Activated CD4-positive, alpha-beta T cell treated with anti-CD3 and anti-CD28 coated beads for 48 hours (primary cell): ENCODE measurements at places on chromosomes 16 and 17.

GRCh38 chr16:89123831-89124100 lies 30.1 kb downstream of the ACSF3 start:
- no peak for DNase-seq

DNA sequence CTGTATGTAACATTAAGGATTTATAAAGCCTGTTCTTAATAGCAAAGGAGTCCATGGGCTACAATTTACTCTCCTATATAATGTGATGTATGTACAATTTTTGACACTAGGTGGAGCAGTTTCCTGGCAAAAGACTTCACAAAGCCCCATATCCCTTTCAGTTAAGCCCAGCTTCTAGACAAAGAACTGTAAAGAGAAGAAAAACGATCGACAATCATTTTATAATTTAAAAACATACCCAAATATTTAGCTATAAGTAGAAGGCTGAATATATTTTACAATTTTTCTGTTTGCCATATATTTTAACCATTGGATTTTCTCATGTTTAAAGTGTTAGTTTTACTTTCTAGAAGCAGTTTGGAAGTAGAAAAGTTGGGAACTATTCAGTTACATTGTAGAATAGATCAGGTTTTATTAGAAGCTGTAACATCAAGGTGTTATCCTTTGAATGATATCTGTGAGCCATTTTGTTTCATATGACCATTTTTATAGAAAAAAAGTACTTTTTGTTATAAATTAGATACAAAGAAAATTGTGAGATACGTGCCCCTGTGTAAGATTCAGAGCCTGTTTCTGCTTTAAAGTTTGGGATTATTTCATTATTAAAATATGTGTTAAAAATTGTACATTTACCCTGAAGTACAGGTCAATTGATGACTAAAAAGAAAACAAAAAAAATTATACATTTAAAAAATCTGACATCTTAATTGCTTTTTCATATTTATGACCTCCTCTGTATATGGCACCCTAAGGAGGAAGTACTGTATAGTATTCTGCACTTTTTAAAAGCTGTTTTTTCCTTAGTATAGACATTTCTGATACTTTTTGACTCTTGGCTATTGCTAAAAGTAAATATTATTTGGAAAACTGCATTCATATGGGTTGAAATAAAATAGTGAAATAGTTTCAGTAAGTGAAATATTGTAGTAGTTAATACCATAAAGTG lies 46.3 kb downstream of the VMP1 start:
- DNase-seq, result no peak

GRCh38 chr17:75854101-75854748 lies 910 bp downstream of the WBP2 start:
- DNase-seq, result no peak

GRCh38 chr17:79809530-79810129 lies 12.8 kb upstream of the CBX8 start:
- no peak for DNase-seq

- DNase-seq, result no peak
These were observed 10.1 kb downstream of the IRF8 start for GRCh38 chr16:85908889-85909589.

DNA sequence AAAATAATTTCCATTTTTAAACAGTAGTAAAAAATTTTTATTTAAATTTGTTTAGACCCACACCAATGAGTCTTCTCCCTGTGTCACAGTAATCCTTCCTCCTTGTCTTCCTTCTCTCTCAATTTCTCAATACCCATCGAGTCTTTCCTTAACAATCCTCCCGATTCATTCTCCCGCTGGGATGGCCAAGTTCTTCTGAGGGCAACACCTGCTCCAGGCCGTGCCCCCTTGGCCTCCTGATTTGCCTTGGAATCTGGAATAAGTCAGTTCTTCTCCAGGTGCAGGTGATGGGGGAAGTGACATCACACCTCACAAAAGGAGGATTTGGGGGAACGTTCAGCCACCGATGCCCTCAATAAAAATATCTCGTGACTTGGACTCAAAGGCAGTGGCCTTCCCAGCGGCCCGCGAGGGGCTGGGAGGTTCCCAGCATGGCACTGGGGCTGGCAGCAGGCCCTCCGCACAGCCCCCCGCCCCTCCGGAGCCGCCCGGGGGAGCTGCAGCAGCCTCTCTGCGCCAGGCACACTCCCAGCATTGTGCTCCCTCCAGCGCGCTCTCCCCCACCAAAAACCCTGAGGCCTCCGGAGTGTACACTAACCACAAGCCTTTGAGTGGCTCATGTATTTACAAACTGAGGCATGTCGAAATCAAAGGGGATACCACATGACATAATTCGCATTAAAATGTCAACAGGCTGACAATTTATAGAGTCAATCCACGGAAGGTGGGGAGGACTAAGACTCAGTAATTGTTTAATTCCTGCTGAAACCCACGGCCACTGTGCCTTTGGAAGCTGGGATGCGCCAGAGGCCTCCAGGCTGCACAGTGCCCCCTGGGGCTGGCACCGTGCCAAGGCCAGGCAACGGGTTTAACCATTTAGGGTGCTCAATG lies 120.5 kb downstream of the ZFHX3 start:
- DNase-seq, result no peak

GRCh38 chr16:17526956-17527937 lies 56.5 kb upstream of the XYLT1 start:
- DNase-seq, result no peak

- no peak for DNase-seq
These were observed 88.8 kb downstream of the IRF8 start for GRCh38 chr16:85987750-85988078.

- peak; percentile 9 for DNase-seq
These were observed 7.1 kb upstream of the TMC5 start for GRCh38 chr16:19410435-19411171.

GRCh38 chr16:17258848-17259713 lies 211.7 kb downstream of the XYLT1 start:
- DNase-seq, result no peak

DNA sequence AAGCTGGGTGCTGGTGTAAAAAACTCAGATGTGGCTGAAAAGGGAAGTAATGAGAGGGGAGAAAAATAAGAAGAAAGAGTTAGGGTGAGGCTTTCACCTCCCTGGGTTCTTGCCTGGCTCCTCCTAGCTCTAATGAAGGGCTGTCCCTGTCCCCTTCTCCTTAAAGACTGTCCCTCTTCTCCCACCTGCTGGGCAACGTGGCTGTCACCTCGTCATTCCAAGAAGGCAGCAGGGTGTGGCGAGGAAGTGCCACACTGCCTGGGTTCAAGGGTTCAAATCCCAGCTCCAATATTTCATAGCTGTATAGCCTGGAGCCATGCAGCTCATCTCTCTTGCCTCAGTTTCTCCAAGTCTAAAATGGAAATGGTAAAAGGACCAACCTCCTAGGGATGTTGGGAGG lies 122.5 kb upstream of the CACNG5 start:
- no peak for DNase-seq

DNA sequence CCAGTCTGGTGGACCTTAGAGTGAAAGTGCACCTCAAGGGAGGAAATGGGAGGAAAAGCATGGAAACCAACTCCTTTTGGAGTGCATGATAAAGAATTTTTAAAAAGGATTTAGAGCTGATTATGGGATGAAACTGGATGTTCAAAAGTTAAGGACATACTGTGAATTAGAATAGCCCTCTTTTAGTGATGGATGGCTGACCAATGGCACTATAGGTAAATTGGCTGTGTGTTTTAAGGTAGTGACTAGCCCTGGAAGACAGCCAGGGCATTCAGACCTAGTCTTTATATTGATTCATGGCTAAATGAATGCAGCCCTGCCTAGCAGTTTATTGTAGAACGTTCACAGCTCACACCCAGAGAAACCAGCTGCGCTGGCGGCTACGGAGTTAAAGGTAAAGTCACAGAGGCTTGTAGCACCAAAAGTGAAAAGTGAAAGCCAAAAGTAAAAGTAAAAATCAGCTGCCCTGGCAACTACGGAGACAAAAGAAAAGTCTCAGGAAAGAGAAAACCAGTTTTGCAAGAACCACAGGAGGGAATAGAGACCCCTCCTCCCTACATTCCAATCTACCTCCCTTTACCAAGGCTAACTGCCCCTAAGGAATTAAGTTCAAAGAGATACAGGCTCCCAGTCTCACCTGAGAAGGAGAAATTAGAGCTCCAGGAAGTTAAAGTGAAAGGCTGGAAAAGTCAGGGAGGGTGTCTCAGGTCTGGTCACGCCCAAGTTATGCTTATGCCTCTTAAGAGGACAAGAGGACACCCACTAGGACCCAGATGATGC lies 21.8 kb downstream of the ACSM1 start:
- DNase-seq, result peak; percentile 50

- peak; percentile 48 for DNase-seq
These were observed 25.3 kb downstream of the MGRN1 start for GRCh38 chr16:4649744-4650442.

DNA sequence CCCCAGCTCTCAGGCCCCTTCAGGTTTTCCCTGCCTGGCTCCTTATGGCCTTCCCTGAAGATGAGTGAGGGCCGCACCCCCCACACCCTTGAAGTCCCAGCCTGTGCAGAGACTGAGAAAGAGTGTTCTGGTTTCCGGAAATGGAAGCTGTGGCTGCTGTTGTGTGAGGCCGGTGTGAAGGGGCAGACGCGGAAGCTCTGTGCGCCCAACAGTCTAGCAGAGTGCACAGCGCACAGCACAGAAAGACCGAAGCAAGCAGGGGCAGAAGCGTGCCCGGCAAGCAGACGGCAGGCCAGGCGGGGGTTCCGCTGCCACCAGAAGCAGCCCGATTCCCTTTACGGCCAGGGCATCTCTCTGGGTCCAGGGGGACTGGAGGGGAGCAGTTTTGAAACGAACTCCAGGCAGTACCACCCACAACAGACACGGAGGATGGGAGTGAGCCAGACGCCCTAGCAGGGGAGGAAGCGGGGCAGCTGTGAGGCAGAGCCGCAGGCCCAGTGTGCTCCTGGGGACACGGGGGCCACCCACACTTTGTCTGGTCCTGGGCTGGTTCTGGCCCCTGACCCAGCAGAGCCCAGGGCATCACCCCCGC lies 16.7 kb downstream of the TPSG1 start:
- DNase-seq, result no peak

DNA sequence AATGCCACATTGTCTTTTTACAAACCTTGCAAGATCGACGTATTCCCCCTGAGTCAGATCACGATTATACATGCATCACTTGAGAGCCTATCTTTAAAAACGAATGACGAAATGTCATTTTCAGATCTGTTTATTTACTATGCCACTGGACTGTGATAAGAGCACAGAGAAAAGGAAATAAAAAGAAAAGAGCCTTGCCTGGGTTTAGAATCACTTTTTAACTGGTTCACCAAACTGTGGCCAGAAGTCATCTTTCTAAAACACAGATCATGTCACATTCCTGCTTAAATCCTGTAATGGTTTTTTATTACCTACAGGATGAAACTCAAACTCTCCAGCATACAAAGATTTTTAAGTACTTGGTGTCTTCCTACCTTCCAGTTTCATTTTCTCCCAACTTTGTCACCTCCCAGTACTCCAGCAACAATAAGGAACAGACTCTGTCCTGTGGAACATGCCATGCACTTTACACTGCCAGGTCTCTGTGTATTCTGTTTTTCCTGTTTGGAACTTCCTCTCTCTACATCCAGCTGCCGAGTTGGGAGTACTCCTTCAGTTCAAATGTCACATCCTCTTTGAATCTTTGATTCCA lies 91.5 kb downstream of the SNX11 start:
- no peak for DNase-seq

DNA sequence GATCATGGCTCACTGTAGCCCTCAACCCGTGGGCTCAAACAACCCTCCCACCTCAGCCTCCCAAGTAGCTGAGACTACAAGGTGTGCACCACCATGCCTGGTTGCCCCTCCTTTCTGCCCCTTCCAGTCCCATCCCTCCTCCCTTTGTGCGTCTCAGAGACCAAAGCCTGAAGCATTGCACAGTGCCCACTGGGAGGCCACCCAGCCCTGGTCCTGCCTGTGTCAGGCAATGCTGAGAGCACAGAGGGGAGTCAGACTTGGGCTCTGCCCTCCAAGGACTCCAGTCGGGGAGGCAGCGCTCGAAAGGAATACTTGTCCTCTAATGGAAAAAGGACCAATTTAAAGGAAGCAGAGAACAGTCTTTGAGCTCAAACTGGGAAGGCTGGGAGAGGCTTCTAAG lies 20.4 kb downstream of the RAI1 start:
- DNase-seq, result no peak

DNA sequence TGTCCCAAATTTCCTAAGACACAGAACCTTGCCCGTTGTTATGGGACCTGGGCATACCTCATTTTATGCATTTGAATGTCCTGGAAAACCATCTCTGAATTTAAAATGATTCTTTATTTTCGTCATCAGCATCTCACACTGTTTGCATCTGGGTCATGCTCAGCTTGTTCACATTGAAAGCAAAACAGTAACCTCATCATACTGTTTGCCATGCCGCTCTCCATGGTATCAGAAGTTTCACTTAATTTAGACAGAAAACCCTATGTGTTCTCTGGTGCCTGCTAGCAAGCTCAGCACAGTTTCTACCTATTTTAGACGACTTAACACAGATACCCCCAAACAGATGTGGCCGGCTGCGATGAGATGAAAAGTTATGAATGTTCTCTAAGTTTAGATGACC lies 292.1 kb downstream of the SNX29 start:
- DNase-seq, result no peak

- DNase-seq, result peak; percentile 69
These were observed 14.3 kb downstream of the KPNB1 start for GRCh38 chr17:47663912-47664623.

- no peak for DNase-seq
These were observed 91.7 kb downstream of the SHISA6 start for GRCh38 chr17:11332706-11333105.

- no peak for DNase-seq
These were observed 49.6 kb downstream of the COX10 start for GRCh38 chr17:14118951-14119350.

GRCh38 chr17:41734139-41734948 lies at the start of gene HAP1:
Gene HAP1 (minus strand): TSS chr17:41734643. CDS start chr17:41734634, 9 bp downstream.
- peak; percentile 29 for DNase-seq

GRCh38 chr17:54933921-54934320 lies 33.3 kb downstream of the TOM1L1 start:
- DNase-seq, result no peak

DNA sequence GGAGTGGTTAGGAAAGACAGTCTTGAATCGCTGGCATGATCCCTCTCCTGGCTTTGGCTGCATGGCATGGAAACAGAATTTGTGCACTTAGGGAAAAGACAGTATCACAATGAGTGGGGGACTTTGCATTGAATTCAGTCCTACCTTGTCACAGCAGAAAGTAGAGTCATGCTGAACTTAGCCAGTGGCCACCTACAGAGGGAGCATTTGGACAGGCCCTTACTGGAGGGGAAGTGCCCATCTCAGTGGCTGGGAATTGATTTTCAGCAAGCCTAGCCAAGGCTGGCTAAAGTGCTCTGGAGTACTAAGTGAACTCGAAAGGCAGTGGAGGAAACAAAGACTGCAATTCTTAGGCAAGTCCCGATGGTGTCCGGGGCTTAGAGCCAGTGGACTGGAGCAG lies 364.3 kb upstream of the TOM1L1 start:
- no peak for DNase-seq
